AG10803 (cell line): ENCODE measurements at places on chromosomes 6 and 20.
A peak's percentile ranks its signal among the peaks of the same experiment; 100 is the strongest.

- no peak for DNase-seq
Measured at GRCh38 chr6:6609450-6609849, 20.9 kb downstream of the LY86 start.

DNA sequence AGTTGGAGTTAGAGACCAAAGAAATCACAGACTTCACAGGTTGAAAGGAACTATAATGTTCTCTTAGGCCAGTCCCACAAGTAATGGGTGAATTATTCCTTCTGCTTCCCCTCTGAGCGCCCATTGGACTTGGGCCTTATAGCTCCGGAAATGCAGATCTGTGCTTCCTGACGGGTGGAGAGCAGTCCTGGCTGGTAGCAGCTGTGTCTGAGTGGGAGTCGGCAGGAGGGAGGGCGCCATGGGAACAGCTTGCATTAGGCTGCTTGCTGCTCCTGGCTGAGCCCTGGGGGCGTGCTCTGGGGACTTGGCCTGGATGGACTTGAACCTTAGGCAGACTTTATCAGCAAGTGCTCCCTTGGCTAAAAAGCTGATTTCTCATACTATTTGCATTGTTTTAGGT is 18.4 kb upstream of the NUP153 start:
- peak; percentile 27 for DNase-seq

GRCh38 chr6:123526128-123526527 is 110.6 kb downstream of the TRDN start:
- DNase-seq: no peak

DNA sequence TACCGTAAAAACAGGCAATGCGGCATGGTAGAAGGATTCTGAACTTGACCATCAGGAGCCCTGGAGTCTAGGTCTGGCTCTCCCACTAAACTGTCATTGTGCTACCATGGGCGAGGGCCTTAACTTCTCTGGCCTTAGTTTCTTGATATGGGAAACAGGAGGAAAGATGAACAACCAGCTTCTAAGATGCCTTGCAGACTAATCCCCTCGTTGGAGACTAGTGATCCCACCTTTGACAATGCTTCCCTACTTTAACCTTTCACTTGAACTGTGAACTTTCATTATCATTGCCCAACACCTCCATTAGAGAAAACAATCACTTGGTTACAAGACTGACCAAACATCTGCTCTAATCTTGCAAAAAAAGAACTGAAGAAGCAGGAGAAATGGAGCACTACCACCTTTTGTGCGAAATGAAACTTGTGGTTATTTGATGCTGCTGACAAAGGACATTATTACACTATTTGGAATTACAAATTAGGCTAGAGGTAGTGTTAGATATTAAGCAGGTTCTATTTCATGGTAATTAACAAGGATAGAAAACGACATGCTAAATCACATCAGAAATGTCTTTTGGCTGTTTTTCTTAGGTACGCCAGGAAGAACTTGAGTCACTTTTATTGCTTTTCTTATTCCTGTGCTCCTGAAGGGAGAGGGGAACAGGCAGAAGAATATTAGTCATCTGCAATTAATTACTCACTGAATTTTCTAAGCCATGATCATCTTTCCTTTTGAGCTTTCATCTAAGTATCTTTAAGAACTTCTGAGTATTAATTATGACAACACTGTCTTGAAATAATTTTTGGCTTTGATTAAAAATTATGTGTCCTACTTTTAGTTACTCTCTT is 39.1 kb upstream of the ARHGAP18 start:
- DNase-seq: peak; percentile 50

GRCh38 chr6:149782337-149782736 is 32.8 kb downstream of the PCMT1 start:
- no peak for DNase-seq

- no peak for DNase-seq
Measured at GRCh38 chr6:30640481-30640880, 6.5 kb upstream of the C6orf136 start.

GRCh38 chr20:3080939-3081388 is 3.6 kb downstream of the AVP start:
- peak; percentile 59 for DNase-seq

- DNase-seq: peak; percentile 43
Measured at GRCh38 chr6:90008908-90009501, 114.7 kb downstream of the GJA10 start.

GRCh38 chr6:142879076-142879475 is 65.9 kb downstream of the HIVEP2 start:
- DNase-seq: no peak

DNA sequence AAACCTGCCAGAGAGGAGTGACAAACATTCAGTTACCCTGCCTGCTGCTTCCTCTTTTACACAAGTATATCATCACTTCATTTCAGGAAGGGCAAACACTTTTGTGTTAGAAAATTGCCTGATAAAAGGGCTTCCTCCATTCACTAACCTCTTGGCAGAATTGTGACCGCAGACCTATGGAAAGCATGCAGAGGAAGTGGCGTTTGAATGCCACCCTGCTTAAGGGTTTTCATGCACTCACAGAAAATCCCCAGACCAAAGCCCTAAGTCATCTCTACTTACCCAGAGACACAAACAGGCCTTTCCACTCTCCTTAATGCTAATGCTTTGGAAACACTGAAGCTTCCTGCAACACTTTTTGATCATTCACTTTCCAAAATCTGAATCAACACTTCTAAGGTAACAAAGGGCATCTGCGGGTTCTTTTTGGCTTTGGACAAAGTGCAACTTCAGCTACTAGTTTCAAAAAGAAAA is 22.1 kb upstream of the RALGAPA2 start:
- no peak for DNase-seq

DNA sequence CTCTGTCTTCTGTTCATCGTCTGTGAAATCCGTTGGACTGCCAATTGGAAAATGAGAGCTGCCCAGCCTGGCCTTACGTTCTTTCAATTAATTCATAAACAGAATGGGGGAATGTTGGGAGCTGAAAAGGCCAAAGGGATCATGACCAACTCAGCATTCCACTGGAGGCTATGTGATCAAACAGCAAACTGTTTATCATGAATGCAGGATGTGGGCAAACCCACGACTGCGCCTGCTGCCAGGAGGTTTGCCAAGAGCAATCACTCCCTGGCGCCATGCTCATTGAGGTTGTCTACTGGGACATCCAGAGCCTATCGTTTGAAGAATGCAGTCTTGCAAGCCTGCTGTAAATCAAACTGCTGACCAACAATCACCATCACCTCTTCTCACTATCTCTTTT is 9.3 kb upstream of the FKBP1A start:
- peak; percentile 81 for DNase-seq

- DNase-seq: peak; percentile 29
Measured at GRCh38 chr20:53738945-53739798, 145.5 kb upstream of the ZNF217 start.

GRCh38 chr6:147648916-147649315 is 140.4 kb downstream of the SAMD5 start:
- DNase-seq: peak; percentile 7

GRCh38 chr6:105794239-105794638 is 291.9 kb upstream of the PRDM1 start:
- peak; percentile 64 for DNase-seq

DNA sequence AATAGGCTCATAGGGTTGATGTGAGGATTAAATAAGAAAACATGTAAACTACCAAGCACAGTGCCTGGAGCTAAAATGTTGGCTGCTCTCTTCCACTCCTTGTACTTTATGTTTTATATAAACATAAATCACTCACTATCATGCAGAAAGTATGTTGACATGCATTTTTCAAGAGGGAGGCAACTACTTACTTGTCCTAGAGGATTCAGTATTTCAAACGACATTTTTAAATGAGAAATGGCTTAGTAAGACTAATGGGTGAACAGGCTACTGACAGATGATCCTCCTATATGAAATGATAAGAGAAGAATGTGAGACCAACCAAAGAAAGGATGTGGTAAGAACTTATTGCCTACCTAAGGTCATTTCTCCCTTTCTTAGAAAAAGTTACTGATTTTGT is 21.0 kb downstream of the LATS1 start:
- DNase-seq: peak; percentile 44

DNA sequence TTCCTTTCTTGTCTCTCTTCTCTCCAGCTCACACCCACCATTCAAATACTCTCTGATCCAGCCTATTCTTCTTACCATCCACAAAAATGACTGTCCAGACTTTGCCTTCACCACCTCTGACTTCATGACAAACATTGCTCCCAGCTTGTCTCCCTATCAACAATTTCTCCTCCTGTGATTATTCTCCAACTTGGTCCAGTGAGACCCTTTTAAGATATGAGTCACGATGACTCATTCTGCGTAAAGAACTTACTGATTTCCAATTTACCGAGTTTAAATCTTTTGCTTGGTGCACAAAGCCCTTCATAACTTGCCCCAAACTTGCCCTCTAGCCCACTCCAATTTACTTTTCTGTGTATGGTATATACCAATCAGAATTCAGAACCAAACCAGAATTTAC is 833.2 kb downstream of the MAFB start:
- no peak for DNase-seq

GRCh38 chr6:6466967-6467761 is 121.4 kb upstream of the LY86 start:
- DNase-seq: no peak

- no peak for DNase-seq
Measured at GRCh38 chr6:137426007-137426689, 68.0 kb downstream of the OLIG3 start.
